ENCODE measurements at places on chromosomes 3 and 15. TPM values are rescaled to one million over a fixed set of nuclear protein-coding genes. Genes with fewer than 3 reads are reported as not detected.

DNA sequence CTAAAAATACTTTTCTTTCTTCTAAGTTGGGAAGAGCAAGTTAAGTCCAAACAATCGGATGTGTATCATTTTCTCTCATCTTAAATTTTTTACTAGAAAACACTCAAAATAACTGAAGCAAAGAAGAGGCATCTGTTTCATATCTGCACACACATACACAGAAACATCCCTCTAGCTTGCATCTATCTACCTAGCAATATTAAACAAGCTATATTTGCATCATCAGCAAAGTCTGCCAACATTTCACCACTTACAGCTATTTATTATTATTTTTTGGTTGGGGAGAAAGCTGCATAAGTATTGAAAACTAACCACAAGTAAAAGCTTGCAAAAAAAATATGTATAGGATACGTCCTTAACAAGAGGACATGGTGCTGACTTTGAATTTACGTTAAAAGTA, 1.9 kb downstream of the GOLIM4 start:
- DNase-seq, result no peak
- H3K4me1 ChIP-seq, result peaks cover 50% of the 10 kb centered on the region
- no peaks in the 10 kb centered on the region for H3K36me3 ChIP-seq
- no peaks in the 10 kb centered on the region for H3K27me3 ChIP-seq
- peak overlapping the region; percentile 84 for H3K4me3 ChIP-seq

- peaks cover 20% of the 10 kb centered on the region for H3K4me1 ChIP-seq
- no peak overlapping the region for H3K27ac ChIP-seq
- no peak overlapping the region for H3K4me3 ChIP-seq
- no peak for DNase-seq
- no peaks in the 10 kb centered on the region for H3K27me3 ChIP-seq
Observed at GRCh38 chr15:38134252-38134651, 118.4 kb upstream of the SPRED1 start.

GRCh38 chr3:179265092-179265491, 14.2 kb upstream of the KCNMB3 start:
- H3K4me1 ChIP-seq, result peaks cover 12% of the 10 kb centered on the region
- no peak for DNase-seq
- H3K27ac ChIP-seq, result no peak overlapping the region
- peaks cover 5% of the 10 kb centered on the region for H3K36me3 ChIP-seq

DNA sequence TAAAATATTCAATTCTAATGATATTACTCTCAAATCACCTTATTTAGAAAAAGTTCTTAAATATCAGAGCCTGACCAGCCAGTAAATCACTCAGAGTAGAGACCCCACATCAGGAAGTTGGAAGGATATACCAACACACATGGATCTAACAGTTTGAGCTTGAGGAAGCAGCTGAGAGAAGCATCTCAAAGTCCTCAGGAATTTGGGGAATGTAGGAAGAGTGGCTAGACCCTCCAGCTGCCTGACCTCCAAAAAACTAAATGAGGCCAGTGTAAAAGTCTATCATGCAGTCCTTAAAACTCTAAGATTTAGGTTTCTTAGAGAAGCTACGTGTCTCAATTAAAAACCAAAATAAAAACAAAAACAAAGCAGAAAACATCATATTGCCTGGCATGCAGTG, 55.4 kb downstream of the SETD2 start:
- H3K4me1 ChIP-seq, result peaks cover 15% of the 10 kb centered on the region
- H3K4me3 ChIP-seq, result no peak overlapping the region
- H3K27me3 ChIP-seq, result no peaks in the 10 kb centered on the region
- peaks cover 23% of the 10 kb centered on the region for H3K36me3 ChIP-seq
- H3K27ac ChIP-seq, result peak overlapping the region; percentile 79
- no peak for DNase-seq

GRCh38 chr3:36364260-36364659, 16.0 kb upstream of the STAC start:
- no peak overlapping the region for H3K27ac ChIP-seq
- no peak overlapping the region for H3K4me3 ChIP-seq
- DNase-seq, result no peak
- H3K4me1 ChIP-seq, result no peaks in the 10 kb centered on the region

GRCh38 chr3:175304404-175304803, 445.3 kb downstream of the NAALADL2 start:
- no peak for DNase-seq
- H3K4me3 ChIP-seq, result no peak overlapping the region
- no peaks in the 10 kb centered on the region for H3K27me3 ChIP-seq
- H3K27ac ChIP-seq, result no peak overlapping the region
- H3K36me3 ChIP-seq, result no peaks in the 10 kb centered on the region

DNA sequence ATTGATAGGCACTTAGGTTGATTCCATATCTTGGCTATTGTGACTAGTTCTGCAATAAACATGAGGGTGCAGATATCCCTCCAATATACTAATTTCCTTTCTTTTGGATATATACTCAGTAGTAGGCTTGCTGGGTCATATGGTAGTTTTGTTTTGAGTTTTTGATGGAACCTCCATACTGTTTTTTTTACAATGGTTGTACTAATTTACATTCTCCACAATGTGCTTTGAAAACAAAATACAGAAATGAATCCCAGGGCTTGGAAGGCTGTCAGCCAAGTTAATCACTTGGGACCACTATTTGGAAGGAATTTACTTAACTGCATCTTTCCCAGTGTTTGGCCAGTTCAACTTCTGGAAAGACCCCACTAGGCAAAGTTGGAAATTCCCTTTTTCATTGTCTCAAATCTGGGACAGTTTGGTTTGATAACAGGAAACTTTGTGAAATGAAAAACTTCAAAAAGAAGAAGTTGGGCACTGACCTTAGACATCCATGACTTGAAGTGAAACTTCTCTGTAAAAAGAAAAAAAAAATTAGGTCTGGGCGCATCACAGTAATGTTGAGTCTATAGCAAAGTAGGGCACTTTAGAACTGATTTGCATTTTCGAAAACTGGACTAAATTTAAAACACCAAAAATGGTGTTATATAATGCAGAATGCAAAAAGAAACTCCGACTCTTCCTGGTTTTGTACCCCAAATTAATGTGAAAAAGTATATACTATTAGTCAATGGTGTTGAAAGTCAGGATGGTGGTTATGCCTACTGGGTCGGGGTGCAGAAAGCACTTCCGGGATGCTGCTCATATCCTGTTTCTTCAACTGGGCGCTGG, 6.0 kb downstream of the CTSH start:
- H3K27me3 ChIP-seq, result peaks cover 2% of the 10 kb centered on the region
- H3K4me3 ChIP-seq, result no peak overlapping the region
- peaks cover 4% of the 10 kb centered on the region for H3K36me3 ChIP-seq
- DNase-seq, result no peak
- peaks cover 11% of the 10 kb centered on the region for H3K4me1 ChIP-seq

DNA sequence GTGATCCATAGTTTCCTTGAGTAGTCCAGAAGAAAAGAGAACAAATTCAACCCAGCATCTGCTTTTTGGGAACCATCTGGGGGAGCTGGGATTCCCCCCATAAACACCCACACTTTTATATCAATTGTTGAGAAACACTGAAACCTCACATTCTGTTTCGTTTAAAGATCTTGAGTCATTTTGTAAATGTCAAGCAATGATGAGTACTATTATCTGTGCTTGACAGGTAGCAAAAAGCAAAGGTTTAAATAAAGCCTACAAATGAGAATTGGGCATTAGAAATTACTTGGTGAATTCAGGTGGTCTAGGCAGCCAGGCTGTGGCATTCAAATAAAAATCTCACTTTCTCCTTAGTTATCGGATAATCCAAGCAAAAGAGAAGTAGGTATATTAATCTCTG, 75.7 kb downstream of the TMEM266 start:
- H3K4me1 ChIP-seq, result no peaks in the 10 kb centered on the region
- no peak for DNase-seq
- H3K27ac ChIP-seq, result no peak overlapping the region

GRCh38 chr3:16357186-16358121, 92.4 kb downstream of the OXNAD1 start:
- H3K27ac ChIP-seq, result no peak overlapping the region
- no peak overlapping the region for H3K4me3 ChIP-seq
- peaks cover 12% of the 10 kb centered on the region for H3K4me1 ChIP-seq
- H3K27me3 ChIP-seq, result no peaks in the 10 kb centered on the region

GRCh38 chr3:72977060-72977808, 19.4 kb upstream of the PPP4R2 start:
- peaks cover 5% of the 10 kb centered on the region for H3K4me1 ChIP-seq
- peaks cover 14% of the 10 kb centered on the region for H3K36me3 ChIP-seq
- no peak overlapping the region for H3K27ac ChIP-seq
- H3K4me3 ChIP-seq, result no peak overlapping the region

The ITIH1 gene
- total RNA-seq, result not detected

Measured in chondrocyte (in vitro differentiated cells).